ENCODE measurements at places on chromosomes 3 and 15.

DNA sequence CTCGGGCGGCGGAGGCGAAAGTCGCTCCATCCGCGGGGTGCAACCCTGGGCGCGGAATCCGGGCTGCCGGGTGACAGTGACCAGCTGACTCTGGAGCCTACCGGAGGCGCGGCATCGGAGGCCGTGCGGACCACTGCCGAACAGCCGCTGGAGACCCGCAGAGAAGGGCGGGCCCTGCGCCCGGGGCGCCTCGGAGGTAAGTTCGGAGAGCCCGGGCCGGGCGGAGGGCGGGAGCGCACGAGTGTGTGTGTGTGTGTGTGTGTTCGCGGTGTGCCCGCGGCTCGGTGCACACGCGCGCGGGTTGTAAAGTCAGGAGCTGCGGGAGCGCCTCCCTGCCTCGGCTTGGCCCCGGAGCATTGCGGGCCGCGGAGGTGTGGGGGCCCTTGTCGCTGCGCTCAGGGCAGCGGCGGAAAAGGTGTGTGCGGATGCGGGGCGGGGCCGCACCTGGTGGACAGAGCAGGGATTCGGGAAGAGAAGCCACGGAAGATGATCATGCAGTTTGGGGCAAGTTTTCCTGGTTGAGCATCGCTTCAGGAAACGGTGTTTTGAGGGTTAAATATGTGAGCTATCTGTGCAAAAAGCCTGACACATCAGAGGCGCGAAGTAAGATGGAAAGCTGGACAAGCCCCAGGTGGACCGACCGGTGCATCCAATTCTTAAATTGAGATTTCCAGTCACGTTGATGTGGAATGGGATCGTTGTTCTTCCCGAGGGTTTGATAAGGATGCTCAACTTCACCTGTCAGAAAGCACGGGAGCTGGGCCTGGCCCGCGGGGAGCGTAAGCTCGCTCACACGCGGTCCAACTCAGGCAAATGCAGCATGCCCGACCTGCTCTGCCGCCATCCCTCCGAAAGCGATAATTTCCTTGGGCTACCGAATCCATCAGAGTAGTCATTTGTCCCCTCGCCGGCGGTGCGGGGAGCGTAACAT lies 474 bp downstream of the MINAR1 start:
- DNase-seq, result no peak

GRCh38 chr15:37758412-37758811 lies 176.0 kb upstream of the TMCO5A start:
- DNase-seq, result no peak

GRCh38 chr3:188947401-188948280 lies 224.1 kb upstream of the TPRG1 start:
- DNase-seq, result no peak

DNA sequence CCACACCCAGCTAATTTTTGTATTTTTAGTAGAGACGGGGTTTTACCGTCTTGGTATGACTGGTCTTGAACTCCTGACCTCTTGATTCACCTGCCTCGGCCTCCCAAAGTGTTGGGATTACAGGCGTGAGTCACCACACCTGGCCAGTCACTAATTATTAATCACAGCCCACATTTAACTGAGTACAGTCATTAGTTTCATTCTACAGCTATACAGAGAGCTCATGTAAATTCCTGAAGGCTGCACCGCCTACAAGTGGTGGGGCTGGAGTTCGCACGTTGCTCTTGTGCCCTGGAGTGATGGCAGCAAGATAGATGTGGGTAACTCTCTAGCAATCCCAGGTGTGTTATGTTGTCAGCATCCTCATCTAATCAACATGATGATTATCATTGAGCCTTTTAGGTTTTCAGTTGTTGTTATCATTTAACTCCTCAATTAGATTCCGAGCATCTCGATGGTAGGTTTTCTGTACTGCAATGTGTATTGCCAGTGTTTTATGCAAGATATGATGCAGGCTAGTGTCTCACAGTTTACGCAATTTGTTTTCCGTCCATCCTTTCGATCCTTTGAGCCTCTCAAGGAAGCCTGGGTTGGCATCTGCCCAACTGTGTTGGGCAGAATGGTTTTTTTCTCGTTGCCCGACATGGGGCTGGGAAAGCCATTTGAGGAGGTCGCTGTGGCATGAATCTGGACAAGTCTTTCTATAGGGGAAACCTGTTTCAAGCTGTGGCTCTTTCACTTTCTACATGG lies 216.3 kb downstream of the LPP start:
- DNase-seq, result no peak

DNA sequence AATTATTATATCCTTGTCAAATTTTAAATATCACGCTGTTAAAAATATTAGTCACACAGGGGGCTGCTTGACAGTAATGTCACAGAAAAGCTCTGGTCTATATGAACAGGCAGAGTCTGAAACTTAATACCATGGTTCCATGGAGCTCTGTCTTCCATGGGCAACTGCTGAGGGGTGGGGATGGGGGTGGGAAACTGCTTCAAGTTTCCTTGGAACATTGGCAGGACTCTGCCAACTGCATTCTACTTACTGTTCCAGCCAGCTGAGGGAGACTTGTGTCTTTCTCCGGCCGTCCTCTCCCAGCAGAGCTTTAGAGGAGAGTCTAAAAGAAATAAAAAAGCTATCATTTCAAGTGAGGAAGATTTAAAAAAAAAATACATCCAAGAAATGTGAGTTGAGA lies 348.7 kb downstream of the ZIC1 start:
- DNase-seq, result no peak

DNA sequence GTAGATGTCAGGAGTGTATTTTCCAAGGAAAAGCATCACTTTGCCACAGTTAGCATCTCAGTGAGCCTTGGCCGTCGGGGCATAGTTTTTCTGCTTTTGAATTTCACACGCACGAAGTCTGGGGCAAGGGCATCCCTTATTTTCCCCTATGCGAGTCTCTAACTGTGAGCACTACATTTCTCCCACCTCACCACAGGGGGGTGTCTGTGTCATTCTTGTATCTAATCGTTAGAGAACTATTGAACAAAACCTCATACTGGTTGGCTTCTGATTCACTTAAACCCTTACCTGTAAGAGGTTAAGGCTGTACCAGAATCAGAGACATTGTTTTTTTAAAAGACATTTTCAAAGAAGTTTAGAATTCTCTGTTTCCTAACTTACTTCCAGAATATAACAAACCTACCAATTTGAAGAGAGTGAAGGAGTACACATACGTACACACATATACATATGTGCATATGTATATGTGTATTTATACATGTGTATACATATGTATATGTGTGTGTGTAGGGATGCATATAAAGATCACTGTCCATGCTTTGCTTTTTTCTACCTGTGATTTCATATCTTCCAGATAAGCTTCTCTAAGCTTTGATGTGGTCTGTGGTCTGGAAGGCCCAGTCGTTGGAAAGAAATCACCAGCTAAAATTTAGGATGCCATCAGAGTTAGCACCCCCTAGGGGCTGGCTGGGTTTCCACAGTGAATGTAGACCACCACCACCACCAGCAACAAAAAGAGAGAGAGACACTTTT lies 49.4 kb downstream of the MYZAP start:
- DNase-seq, result peak; percentile 6

DNA sequence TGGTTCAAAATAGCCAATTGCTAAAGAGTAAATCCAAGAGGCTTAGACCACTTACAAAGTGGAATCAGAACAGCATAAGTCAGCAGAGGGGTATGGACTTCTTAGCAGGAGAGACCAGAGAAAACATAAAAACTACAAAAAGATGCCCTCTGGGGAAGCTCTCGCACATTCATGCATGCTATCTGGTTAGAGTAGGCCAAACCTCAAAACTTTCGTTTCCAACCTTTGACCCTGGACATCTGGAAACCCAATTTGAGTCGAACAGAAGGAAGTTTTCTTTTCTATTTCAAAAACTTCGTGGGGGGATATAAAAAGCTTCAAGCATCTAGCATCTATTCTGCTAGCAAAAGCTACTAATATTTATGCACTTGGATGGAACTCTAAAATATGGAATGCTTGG lies 523.9 kb upstream of the AGTR1 start:
- DNase-seq, result no peak

DNA sequence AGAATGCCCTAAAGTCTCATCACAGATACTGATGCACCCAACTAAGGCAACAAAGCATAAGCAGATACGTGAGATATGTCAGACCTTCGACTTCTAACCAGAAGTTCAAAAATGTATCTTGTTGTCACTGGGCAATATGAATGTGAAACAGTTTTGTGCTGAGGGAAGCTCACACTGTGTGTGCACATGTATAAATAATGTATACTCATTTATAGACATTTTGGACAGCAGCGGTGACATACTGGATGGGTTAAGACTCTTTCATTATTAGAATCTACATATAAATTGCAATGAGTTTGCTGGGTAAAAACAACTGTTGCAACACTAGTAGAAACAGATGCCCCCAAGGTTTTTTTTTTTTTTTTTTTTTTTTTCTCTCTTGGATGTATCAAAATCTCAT lies 37.9 kb downstream of the TIGIT start:
- DNase-seq, result no peak

GRCh38 chr3:58952128-58952917 lies 97.5 kb downstream of the CFAP20DC start:
- no peak for DNase-seq

DNA sequence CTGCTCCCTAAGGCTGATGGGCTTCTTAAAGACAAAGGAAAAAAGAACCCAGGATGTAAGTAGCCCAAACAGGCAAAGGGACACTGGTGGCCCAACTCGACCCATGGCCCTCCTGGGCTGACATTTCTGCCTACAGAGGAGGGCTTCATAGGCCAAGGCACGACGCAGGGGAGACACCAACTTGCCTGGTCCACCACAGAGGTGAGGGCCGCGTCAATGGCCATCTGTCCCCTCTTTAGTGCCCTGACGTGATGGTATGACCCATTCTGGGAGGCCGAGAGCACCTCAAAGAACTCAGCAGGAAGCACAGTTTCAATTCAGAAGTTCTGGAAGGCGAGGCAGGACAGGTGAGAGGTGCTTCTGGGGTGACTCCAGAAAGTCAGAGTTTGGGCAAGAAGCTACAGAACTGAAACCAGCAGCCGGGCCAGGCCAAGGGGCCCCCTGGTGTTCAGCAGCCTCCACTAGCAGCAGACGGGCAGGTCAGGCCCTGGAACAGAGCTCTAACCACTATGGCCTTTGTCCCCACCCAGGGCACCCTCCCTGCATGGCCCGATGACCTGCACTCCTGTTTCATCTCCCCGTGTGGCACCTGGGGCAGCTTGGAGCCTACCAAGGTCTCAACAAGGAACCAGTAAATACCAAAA lies 45.1 kb downstream of the HMCES start:
- DNase-seq, result no peak

DNA sequence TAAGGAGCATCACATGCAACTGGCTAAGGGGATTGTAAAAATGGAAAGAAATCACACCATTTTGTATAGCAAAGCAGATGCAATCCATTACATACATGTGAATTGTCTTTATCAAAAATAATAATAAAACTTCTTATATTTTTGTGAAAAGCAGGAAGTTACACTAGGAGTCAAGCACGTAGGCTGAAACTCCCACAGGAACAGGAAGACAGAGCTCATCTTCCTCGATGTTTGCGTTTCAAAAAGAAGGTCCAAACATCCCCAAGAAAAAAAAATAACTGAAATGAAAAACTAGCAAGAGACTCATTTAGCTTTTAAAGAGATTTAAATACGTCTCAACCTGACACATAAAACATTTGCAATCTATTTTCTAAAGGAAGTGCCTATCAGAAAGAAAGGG lies 106.6 kb downstream of the TGFBR2 start:
- DNase-seq, result no peak

GRCh38 chr3:61646851-61647525 lies 85.6 kb downstream of the PTPRG start:
- no peak for DNase-seq

GRCh38 chr3:58217209-58217811 lies 6.5 kb upstream of the DNASE1L3 start:
- DNase-seq, result peak; percentile 74

- no peak for DNase-seq
These were observed 130.5 kb downstream of the XXYLT1 start for GRCh38 chr3:195140410-195140809.

DNA sequence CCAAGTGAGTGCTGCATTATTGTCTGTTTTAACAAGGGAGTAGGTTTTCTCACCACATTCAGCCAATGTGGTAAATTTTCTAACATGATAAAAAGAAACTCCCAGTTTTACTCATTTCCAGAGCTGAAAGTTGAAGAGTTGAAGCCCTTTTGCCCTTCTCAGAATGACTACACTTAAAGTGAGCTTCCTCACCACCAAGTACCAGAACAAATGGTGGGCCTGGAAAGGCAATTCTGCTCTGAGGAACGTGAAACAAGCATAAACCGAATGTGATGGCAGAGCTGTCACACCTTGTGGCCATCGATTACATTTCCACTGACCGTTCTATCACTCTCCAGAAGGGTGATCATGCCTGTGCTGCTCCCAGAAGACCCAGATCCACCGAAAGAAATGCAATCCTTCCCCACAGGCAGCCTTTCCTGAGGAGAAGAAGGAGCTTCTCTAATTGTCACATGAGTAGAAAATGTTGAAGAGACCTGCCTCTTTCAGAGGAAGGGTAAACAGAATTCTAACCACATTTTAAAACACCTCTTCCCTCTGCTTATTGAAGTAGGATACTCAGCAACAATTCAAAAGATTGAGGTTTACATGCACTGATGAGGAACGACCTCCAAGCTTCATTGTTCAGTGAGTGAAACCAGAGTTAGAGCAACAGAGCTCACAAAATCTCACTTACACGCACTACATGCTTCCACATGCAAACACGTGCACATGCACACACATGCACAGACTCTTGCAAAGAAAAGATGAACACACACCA lies 21.4 kb upstream of the CCR9 start:
- peak; percentile 62 for DNase-seq

- DNase-seq, result no peak
These were observed 59.0 kb downstream of the CLEC3B start for GRCh38 chr3:45084820-45085816.

GRCh38 chr3:191593486-191593885 lies 132.5 kb downstream of the PYDC2 start:
- DNase-seq, result no peak

GRCh38 chr3:107579371-107579770 lies 56.6 kb downstream of the BBX start:
- DNase-seq, result no peak

- DNase-seq, result no peak
These were observed 39.9 kb downstream of the AMOTL2 start for GRCh38 chr3:134334231-134334900.

- DNase-seq, result no peak
These were observed 46.8 kb upstream of the LPP start for GRCh38 chr3:188106887-188107830.

GRCh38 chr15:48996276-48996675 lies 32.6 kb upstream of the SHC4 start:
- DNase-seq, result no peak

- no peak for DNase-seq
These were observed 70.8 kb downstream of the RAB11A start for GRCh38 chr15:65939901-65940617.

Measured in activated CD4-positive, alpha-beta T cell treated with anti-CD3 and anti-CD28 coated beads, Interleukin-2, Interleukin-4, amounts not matched to agents 100 ng/mL and 50 ng/mL, durations not matched to agents 16 hours and 8 hours (primary cell).